ENCODE measurements at places on chromosomes 5 and 9. TPM values are rescaled to one million over a fixed set of nuclear protein-coding genes. Genes with fewer than 3 reads are reported as not detected.
A peak's percentile ranks its signal among the peaks of the same experiment; 100 is the strongest.

The GFPT2 gene
- 2.7 TPM for total RNA-seq

The NTRK2 gene
- total RNA-seq: not detected

The PCDHGB1 gene
- total RNA-seq: 1.3 TPM

The SLC6A7 gene
- total RNA-seq: not detected

The IRGM gene
- total RNA-seq: not detected

The ZFAND5 gene
- 44.2 TPM for total RNA-seq

The SHOC1 gene
- total RNA-seq: not detected

The COL23A1 gene
- 89.5 TPM for total RNA-seq

The CDH18 gene
- total RNA-seq: 18.8 TPM

The SPOCK1 gene
- total RNA-seq: 37.9 TPM

The MRRF gene
- 45.9 TPM for total RNA-seq

The CCNI2 gene
- 0.27 TPM for total RNA-seq

The ROPN1L gene
- 3.0 TPM for total RNA-seq

The PCDHB9 gene
- 1.9 TPM for total RNA-seq

The SOX30 gene
- not detected for total RNA-seq

The DAB2IP gene
- total RNA-seq: 6.8 TPM

DNA sequence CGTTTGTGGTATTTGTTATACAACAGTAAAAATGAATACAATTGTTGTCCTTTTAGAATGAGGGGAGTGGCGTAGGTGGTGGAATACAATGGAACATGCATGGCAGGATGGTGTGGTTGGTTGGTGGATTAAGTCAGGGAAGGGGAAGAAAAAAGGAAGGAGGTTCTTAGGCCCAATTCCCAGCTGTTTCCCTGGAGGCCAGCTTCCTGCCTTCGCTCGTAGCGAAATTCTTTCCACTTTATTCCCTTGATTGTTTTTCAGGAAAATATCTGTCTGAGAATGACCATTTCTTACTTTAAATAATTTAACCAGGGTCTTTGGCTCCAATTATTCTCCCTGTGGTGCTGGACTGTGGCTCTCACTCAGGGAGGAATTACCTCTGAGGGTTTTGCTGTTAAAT, 24.1 kb upstream of the DMAC1 start:
- DNase-seq: no peak

DNA sequence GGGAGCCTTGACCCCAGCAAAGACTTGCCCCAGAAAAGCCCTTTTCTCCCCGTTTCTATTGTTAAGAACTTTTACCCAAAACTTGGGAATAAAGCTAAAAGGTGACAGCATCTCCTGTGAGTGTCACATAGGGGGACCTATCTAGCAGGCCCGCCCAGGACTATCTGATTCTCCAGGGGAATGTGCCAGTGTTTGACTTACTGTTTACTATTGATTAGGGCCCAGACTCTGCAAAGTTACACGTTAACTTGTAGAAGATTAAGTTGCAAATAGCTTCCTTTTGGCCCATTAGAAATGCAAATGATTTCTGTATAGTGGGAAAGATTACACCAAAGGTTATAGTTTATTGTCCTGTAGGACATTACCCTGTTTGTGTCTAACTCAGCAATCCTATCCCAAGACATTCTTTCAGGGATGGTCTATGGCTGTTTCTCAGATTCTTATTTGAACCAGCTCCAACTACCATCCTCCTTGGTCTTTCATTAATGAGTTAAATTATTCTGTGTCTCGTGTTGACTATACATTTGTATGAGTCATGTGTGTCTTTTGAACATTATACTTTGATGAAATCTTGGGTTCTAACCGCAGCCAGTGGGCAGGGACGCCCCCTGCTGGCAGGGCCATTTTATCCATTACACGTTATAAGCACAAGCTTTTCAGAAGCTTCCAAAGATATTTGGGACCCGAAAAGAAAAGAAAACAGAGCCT, 60.7 kb downstream of the HRH2 start:
- peak; percentile 26 for DNase-seq

DNA sequence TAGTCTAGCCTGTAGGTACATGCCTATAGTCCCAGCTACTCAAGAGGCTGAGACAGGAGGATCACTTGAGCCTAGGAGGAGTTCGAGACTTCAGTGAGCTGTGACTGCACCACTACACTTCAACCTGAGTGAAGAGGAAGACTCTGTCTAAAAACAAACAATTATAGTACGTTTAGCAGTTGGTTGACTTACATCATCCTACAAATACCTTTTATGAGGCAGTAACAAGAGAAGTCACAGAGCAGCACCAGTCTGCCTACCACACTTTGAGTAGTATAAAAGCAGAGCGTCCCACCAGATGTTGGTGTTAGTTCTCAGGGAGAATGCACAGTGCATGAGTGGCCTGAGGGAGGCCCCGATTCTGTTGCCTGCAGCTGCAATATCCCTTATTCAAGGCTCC, 16.1 kb downstream of the ZFR start:
- DNase-seq: no peak

GRCh38 chr5:140607031-140607430, 25.9 kb downstream of the CD14 start:
- no peak for DNase-seq

DNA sequence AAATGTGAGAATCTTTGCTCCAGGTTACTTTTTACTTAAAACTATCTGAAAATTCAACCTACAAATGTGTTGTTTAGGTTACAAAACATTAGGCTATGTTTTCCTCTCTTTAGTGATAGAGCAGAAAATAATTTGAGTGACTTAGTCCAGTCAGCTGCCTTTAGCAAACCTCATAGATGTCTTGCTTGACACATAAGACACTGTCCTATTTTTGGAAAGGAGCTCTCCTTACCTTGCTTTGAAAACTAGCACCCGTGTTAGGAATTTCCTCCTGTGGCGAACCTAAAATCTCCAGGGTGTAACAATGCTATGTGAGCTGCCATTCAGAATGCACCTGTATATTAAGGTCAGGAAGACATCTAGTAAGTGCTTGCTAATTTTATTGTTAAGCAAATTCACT, 221.2 kb upstream of the CD180 start:
- no peak for DNase-seq

- DNase-seq: no peak
Observed at GRCh38 chr5:116671211-116671736, 96.7 kb upstream of the SEMA6A start.

- no peak for DNase-seq
Observed at GRCh38 chr9:107612136-107612535, 122.6 kb upstream of the KLF4 start.

DNA sequence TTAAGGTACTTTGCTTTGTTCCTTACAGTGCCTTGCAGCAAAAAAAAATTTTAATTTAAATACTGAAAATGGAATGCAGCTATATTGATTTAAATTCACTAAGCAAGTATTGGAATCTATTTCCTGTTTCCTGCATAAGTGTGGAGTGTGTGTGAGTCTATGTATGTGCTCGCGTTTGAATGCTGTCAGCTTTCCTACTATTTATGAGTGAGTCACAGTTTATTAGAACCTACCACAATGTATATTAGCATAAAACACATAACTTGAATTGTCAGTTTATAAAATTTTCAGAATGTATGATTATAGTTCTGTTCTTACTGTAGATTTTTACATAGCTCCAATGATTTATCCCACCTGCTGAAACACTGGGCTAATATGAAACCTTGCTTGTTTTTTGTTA, 302.1 kb downstream of the NR2F1-AS1 start:
- DNase-seq: no peak

- DNase-seq: peak; percentile 79
Observed at GRCh38 chr5:36378551-36378950, 76.8 kb upstream of the RANBP3L start.

GRCh38 chr9:104412238-104412637, 91.8 kb upstream of the OR13F1 start:
- no peak for DNase-seq

DNA sequence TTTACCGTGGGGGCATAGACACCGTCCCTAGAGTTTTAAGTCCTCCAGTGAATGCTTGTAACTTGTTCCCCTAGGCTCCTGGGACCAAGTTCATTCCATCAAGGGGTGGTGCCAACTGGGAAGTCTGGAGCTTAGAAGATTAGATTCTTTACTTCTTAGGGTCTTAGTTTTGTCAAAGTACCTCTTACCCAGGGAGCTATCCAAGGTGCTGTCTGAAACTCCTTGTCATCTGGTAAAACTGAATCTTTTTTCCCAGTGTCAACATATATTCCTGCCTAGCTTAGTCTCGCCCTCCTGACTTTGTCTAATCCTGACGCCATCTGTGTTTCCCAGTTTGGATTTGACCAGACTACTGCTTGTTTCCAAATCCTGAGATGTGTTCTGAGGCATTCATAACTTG, 41.6 kb downstream of the MAMDC2 start:
- no peak for DNase-seq

GRCh38 chr5:139402561-139403158, 1.2 kb downstream of the SPATA24 start:
- DNase-seq: peak; percentile 45

- DNase-seq: peak; percentile 42
Observed at GRCh38 chr9:124110307-124110915, 98.8 kb downstream of the LHX2 start.

DNA sequence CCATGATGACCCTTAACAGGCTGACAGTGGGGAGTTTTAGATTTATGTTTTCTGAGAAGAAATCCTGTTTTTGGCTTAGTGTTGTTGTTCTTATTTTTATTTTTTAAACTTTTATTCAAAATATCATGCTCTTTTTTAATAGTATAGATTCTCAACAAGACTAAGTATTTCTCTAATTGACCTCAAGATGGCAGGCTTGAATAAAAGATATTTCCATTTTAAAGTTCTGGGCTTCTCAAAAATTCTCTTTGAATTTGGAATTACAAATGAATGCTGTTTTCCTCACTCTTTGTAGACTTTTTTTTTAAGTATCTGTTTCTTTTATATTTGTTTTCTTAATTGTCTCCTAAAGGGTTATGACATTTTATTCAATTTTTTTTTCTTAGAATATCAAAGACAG, 50.0 kb upstream of the SH3GL2 start:
- DNase-seq: no peak

- no peak for DNase-seq
Observed at GRCh38 chr9:122155796-122156195, 3.8 kb downstream of the NDUFA8 start.

GRCh38 chr5:124252747-124253146, 493.7 kb downstream of the ZNF608 start:
- DNase-seq: no peak

DNA sequence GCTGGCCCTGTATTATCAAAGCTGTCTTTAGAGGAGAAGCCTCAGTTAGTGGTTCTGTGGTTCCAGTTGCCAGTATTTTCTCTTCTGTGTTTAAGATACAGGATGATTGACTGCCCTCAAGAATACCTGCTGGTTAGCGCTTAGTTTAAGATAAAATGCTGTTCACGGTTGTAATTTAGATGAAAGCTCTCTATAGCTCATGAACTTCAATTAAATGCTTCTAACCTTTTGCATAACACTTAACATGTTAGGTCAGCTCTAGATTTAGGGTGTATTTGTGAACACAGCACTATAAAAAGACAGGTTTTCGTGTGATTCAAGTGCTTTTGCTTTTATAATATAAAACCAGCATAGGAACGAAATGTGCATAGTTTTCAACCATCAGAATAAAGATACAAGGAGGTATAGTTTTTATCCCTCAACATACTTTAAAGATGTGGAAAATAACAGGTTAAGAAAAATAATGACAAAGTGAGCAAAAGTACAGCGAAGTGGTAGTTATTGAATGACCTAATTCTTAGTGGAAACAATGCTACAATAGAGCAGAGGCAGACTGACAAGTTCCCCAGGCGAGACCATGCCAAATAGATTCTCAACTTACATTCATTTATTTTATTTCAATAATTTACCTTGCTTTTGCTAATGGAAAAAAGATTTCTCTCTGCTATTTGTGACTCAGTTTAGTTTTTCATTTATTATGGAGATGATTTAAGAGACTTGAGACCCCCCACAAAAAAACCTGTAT, 602.6 kb upstream of the DMAC1 start:
- DNase-seq: no peak

DNA sequence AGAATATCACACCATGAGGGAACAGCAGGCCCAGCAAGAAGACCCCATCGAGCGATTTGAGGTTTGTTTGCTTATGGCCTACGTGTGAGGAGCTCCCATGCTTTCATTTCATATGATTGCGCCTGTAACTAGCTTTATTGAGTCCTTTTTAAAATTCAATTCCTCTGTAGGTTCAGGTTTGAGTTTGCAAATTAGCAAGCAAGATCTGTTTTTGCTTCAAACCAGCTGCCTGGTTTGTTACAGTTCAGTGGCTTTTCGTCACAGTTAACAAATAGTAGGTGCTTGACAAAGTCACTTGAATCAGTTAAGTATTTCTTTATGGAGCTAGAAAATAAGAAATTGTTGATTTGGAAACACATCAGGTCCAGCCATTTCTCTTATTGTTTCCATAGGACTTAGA, 56.3 kb downstream of the GPR21 start:
- no peak for DNase-seq

DNA sequence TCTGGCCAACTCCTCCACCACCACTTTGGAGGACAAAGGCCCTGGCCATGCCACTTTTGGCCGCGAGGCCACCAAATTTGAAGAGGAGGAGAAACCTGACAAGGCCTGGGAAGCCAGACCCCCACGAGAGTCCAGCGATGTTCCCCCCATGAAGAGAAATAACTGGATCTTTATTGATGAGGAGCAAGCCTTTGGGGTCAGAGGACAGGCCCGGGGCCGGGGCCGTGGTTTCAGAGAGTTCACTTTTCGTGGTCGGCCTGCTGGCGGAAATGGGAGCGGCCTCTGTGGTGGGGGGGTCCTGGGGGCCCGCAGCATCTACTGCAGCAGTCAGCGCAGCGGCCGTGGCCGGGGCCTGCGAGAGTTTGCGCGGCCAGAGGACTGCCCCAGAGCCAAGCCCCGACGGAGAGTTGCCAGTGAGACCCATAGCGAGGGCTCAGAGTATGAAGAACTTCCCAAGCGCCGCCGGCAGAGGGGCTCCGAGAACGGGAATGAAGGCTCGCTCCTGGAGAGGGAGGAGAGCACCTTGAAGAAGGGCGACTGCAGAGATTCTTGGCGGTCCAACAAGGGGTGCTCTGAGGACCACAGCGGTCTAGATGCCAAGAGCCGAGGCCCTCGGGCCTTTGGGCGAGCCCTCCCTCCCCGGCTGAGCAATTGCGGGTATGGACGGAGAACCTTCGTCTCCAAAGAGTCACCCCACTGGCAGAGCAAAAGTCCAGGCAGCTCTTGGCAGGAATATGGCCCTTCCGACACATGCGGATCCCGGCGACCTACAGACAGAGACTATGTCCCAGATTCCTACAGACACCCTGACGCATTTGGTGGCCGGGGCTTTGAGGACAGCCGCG, 27.4 kb upstream of the POMT1 start:
- DNase-seq: no peak

GRCh38 chr5:107444300-107444699, 226.4 kb downstream of the EFNA5 start:
- no peak for DNase-seq
